ENCODE measurements at places on chromosomes 12 and 14. TPM values are rescaled to one million over a fixed set of nuclear protein-coding genes. Genes with fewer than 3 reads are reported as not detected.

Gene MIPOL1
- total RNA-seq, result 6.5 TPM

Gene SIX6
- total RNA-seq, result not detected

Gene GRIP1
- total RNA-seq, result 0.44 TPM

Gene C12orf56
- total RNA-seq, result not detected

Gene SLC4A8
- total RNA-seq, result 0.66 TPM

All from heart left ventricle (tissue), 16 donors.